ENCODE measurements at places on chromosomes 11 and 22. TPM values are rescaled to one million over a fixed set of nuclear protein-coding genes. Genes with fewer than 3 reads are reported as not detected.

The OR52I2 gene
- not detected for total RNA-seq

The CYTH4 gene
- 0.17 TPM for total RNA-seq

The ADM2 gene
- 4.8 TPM for total RNA-seq

The CLTCL1 gene
- 4.9 TPM for total RNA-seq

The THRSP gene
- not detected for total RNA-seq

The OR52H1 gene
- total RNA-seq, result not detected
